Foreskin keratinocyte (primary cell): ENCODE measurements at places on chromosomes 11 and 22.

GRCh38 chr22:48636746-48637145 lies 1190.9 kb downstream of the BRD1 start:
- DNase-seq: no peak

- peak; percentile 70 for DNase-seq
Measured at GRCh38 chr11:13098616-13099289, 89.6 kb downstream of the RASSF10 start.

DNA sequence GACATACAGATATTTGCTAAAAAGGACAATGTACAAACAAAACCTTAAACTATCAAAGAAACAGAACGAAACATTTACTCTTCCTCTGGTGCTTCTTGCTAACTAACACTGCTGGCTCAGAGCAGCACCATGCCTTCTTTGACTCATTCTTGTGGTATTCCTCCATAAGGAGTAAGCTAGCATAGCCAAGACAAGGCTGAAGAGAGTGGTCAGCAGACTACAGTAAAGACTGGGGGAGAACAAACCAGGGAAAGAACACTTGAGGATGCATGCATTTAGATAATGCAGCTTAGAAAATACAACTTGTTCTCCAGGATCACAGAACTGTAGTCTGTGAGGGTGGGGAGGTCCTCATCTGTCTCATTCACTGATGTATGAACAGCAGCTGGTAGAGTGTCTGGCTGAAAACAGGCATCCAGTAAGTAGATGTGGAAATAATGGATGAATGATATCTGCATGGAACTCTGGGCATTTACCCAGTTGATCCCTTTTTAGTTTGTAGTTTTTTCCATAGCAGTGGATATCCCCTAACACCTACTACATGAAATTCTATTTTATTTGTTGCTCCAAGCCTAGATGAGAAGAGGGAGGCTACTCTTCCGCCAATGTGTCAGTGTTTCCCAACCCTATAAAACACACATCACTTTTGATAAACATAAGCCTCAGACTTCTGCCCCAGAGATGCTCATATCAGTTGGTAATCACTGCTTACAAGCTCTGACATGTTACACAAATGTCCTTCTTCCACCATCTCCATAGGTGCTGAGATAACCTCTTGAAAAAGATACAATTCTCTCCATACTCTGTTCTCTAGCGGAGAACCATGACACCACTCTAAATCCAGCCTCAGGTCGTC lies 7.3 kb downstream of the SNX19 start:
- peak; percentile 39 for DNase-seq

DNA sequence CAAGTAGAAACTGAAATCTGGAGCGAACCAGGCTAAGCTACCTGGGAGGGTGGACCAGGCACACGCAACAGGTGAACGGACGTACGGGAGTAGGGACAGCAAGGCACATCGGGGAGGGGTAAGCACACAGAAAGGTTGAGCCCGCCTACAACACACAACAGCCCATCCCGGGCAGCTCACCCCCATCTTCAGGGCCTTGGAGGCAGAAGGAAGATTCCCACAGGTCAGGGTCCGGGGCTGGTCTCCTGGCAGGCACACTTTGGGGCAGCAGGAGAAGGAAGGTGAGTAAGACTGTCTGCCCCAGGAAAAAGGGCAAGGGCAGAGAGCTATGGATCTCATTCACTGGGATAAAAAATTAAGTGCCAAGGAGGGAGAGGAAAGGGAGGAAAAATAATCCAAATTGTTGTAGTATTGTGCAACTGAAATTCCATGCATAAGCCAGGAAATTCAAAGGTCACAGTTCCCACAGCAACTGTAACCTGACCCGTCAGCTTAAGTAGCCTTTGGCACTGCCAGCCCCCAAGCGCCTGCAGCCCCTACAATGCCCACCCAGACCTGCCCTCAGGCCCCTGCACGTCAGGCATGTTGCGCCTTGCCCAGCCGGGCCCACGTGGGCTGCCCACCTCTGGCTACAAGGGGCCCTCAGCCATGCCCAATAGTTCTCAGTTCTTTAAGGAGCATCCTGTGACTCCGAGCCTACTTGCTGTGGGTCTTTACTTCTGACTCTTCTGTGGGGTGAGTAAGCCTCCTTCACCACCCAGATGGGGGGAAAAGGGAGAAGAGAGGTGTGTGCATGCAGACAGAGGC lies 51.8 kb downstream of the MICAL3 start:
- peak; percentile 53 for DNase-seq

DNA sequence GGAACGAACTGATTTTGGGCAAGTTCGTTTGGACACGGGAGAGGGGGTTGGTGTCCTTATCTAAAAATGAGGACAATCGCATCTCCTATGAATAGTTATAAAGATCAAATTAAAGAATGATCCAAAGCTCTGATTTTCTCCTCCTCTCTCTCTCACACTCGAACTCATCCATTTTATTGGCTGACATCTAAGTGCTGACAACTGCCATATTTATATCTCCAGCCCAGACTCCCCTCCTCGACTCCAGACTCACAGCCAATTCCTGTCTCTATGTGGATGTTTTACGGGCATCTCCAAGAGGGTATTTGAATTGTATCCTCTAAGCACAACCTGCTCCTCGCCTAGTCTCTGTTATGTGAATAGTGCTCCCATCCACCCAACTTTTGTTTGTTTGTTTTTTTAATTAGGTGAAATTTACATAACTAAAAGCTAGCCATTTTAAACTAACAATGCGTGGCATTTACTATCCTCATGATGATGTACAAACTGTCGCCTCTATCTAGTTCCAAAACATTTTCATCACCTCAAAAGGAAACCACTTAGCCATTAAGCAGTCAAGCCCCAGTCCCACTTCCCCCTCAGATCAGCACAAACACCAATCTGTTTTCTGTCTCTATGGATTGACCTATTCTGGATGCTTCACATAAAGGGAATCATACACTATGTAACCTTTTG lies 4.0 kb downstream of the SYN3 start:
- no peak for DNase-seq

- DNase-seq: no peak
Measured at GRCh38 chr11:6225896-6226295, 8.5 kb downstream of the FHIP1B start.

- no peak for DNase-seq
Measured at GRCh38 chr22:32528316-32528715, 53.7 kb downstream of the FBXO7 start.

DNA sequence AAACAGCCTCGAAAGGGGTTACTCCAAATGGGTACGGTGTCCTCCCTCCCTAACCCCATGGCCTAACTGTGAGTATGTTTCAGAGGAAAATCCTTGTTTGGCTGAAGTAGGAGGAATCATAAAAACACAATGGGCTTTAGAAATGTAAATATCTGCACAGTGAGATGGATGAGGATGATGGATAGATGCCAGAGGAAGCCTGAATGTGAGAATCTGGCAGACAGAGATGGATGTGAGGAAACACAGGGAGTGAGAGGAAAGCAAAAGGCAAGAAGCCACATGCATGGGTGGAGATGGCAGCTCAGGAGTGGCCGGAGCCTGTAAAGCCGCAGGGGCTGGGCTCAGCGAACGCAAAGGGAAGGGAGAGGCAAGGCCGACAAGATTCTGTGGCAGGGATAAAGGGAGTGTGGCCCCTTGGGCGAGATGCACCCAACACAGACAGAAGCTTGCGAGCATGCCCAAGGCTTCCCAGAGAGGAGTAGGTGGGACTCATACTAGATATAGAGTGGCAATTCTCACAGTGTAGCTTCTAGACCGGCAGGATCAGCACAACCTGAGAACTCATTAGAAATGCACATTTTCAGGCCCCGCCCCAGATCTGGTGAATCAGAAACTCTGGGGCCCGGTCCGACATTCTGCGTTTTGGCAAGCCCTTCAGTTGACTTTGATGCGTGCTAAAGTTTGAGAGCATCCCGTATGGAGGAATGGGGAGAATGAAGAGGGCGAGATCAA lies 237.3 kb upstream of the CADM1 start:
- peak; percentile 81 for DNase-seq

GRCh38 chr11:107040433-107041087 lies 22.3 kb upstream of the GUCY1A2 start:
- DNase-seq: no peak

GRCh38 chr22:27214691-27215090 lies 557.3 kb downstream of the MIAT start:
- no peak for DNase-seq

DNA sequence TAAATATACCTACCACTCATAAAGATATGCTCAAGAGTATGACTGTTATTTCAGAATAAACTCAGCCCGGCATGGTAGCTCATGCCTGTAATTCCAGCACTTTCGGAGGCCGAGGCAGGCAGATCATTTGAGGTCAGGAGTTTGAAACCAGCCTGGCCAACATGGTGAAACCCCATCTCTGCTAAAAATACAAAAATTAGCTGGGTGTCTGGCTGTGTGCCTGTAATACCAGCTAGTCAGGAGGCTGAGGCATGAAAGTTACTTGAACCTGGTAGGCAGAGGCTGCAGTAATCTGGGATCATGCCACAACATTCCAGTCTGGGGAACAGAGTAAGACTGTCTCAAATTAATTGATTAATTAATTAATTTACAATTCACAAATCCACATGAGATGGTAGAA lies 208.2 kb upstream of the PDGFD start:
- no peak for DNase-seq

GRCh38 chr11:111691176-111691575 lies 75.0 kb downstream of the PPP2R1B start:
- no peak for DNase-seq

- no peak for DNase-seq
Measured at GRCh38 chr22:41127451-41127850, 35.1 kb downstream of the EP300 start.

DNA sequence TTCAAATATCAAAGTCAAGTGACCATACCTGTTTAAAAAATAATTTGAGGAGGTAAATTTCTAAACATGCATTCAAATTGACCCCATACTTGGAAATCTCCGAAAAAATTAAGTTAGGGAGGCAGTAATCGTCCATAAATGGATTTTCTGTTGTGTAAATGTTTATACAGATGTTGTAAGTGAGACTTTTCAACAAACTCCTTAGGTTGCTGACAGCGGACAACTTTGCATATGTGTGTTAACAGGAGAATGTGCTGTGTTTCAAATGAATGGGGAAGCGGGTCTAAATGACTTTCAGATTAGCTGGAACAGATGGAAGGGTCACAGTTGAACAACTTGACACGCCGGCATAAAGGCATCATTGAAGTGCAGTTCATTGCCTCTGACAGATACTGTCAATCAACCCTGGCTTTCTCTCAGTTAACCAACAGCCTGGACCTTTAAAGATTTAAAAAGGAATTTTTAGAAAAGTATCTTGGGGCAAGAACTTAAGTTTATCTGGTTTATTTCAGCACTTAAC lies 98.2 kb upstream of the DBX1 start:
- DNase-seq: no peak

DNA sequence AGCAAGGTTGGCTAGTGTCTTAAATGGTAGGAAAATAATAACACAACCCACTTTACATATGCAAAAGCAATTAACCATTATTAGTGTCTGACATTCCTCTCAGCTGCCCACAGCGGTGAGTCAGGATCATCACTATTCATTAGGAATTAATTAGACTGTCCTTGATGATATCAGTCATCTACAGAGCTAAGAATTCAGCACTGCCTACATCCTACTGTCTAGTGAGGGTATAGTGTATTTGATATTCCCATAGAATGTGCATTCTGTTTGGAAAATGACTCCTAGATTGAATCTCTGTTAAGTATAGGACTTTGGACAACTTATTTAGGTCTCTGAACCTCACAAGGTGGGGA lies 82.2 kb downstream of the TEAD1 start:
- DNase-seq: no peak

DNA sequence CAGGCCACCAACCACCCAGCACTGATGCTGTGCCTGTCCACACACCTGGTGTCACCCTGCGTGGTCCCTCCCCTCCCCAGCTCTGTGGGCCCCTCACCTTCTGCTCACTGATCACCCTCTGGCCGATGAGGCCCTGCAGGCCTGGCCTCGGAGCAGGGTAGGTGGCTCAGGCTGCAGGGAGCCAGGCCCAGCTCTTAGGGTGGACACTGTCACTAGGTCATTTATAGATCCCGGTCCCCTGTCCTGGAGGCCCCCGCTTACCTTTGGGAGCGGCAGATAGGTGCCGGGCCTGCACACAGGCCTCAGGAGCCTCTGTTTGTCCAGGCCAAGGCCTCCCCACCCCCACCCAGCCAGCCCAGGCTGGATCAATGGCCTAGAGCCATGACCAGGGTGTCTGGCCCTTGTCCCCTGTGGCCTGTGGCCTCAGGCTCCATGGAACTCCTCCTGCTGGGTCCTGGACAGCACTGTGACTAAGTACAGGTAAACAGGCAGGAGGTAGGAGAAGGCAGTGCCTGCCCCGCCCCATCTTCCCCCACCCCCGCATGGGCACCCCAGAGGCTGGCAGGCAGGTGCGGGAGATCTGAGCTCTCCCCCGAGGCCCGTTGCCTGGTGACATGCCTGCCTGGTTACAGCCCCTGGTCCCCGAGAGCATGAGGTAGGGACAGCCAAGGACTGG lies at the start of gene TMPRSS6:
TSS of gene TMPRSS6 (minus strand) at position 472 of the 676 bp plus-strand sequence. CDS start 6,296 bp downstream, outside the sequence.
- no peak for DNase-seq

- no peak for DNase-seq
Measured at GRCh38 chr11:12890476-12890875, 118.6 kb upstream of the RASSF10 start.

GRCh38 chr11:123308077-123308476 lies 113.0 kb upstream of the CLMP start:
- no peak for DNase-seq

DNA sequence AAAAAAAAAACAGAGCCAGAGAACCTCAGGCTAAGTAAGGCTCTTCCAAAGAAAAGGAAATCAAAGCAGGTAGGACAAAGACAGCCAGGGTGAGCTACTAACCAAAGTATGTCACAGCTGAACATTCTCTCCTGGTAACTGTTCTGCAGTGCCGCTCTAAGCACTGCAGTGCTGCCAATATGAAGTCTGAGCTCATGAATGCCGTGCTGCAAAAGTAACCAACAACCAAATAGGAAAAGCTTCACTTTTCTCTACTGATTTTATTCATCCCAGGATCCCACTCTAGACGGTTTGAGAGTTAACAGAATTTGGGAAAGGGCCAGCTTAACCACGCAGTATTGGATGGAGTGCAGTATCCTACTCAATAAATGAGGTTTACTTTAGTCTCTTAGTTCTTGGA lies 3.5 kb downstream of the SIK3 start:
- no peak for DNase-seq

DNA sequence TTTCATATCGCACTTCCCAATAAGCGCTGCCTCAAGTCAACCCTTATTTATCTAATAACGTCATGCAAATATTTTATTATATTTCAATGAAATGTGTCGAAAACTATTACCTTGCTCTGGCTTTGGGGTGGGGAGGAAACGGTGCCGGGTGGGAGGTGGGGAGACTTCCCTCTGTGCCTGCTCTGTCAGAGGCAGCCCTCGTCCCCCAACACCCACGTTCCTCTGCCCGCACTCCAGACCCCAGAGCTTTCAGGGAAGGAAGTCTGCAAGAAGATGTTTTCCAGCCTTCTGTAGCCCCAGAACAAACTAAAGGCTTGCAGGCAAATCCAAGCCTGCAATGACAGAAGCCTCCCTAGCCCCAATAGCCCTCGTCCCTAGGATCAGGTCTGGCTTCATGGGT lies 235.7 kb downstream of the BUD13 start:
- DNase-seq: no peak

DNA sequence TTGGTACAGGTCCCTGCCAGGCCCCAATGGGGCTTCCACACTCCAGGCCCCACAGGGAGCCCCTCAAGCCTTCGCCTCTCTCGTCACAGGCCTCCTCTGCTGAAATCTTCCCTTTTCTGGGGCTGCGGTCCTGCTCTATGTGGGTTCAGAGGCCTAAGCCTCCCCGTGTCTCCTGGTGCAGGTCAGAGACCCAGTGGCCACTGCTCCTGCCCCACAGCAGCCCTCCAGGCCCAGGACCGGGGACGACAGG lies 5.9 kb upstream of the IFITM3 start:
- DNase-seq: no peak
